Glutamatergic neuron (in vitro differentiated cells): ENCODE measurements at places on chromosomes 2 and 18.

DNA sequence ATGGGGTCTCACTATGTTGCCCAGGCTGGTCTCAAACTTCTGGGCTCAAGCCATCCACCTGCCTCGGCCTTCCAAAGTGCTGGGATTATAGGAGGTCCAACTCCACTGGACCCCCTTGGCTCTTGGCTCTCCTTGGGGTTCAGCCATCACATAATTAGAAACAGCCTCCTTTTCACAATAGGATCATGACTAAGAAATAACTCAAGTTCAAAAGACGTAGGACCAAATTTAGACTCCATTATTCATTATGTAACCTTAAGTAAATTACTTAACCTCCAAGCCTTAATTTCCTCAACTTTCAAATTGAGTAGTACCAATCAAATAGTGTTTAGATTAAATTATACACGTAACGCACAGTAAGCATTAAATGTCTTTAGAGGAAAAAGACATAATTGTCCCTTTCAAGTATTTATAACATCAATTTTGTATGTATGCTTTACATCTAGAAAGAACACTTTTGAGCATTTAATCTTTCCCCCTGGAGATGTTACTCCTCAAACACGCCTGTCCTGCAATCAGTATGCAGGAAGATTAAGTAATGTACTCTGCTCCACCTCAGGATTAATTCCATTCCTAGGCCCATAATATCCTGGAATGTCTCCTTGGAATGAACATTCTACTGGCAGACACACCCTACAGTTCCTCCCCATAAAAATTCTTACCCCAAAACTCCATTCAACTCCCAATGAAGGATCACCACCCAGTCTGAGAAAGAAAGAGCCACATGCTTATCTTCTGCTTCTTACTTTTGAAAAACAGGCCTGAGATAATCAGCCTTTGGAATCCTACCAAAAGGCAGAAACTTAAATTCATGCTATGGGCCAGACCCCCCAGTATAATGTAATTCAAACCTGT lies 49.1 kb downstream of the COBLL1 start:
- no peak for DNase-seq

DNA sequence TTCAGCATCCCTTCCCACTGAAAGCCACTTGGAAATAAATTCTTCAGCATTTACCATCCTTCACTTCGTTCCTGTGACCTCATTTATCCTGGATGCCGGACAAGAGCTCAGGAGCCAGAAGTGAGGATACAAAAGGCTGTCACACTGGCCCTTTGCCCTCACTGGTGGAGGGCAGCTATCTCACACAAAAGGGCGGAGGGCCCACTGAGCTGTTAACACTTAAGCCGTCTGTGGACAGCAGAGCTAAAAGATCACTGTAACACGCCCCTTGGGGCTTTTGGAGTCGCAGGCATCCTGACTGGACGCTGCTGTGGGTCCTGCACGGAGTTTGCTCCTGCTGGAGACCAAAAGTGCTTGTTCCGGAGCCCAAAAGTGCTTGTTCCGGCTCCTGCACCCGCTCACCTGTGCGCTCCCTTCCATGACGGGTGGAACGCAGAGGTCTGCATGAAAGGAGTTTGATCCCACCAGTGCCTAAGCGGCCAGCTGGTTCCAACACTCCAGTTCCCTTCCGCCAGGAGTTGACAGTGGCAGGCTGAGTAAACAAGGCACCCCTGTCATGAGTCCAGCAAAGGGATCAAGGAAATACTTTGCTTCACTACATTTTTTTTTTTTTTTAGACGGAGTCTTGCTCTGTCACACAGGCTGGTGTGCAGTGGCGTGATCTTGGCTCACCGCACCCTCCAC lies 572.0 kb upstream of the LINC00305 start:
- peak; percentile 63 for DNase-seq

DNA sequence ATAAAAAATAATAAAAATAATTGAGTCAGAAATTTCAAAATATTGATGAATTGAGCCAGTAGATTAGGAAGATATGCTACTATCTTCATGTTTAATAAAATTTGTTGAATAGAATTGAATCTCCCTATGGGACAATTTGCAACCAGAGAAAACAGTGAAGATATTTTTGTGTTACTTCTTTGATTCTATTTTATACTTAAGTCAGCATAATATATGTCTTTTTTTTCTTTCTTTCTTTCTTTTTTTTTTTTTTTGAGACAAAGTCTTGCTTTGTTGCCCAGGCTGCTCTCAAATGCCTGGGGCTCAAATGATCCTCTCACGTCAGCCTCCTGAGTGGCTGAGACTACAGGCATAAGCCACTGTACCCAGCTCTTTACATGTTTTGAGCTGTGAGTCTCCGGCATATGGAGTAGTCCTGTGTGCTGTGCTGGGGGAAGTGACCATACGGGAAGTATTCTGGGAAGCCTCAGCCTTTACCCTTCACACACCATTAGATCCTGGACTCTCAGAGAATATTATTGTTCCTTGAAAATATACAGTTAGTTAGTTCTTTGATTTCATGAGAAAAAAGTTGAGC lies 13.8 kb upstream of the IAH1 start:
- no peak for DNase-seq

DNA sequence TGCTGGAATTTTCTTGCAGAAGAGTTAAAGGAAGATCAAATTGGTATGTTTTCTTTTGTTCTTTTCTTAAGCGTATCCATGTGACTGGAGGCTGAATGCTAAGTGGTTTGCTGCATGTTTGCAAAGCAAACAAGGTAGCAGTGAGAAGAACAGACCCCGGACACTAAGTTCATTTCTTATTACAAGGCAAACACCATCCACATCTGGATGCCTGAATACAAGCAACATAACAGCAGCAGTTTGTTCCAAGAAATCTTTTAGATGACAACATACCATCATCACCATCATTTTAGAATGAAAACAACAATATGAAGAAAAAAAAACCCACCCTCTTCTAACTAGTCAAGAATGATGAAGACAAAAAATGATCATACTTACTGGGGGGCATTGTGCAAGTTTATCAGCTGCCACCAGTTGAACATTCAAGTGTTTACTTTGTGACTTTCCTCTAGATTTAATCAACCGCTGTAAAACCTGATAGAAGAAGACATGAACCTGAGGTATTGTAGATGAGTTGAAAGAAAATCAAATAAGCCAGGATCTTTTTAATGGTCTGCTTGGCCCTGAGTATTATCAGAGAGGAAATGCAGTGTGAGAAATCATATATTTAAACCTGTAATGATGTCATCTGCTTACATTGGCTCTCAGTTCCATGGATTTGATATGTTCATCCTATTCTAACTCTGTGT lies 25.0 kb upstream of the ARL5A start:
- DNase-seq: no peak

- no peak for DNase-seq
These were observed 206.5 kb upstream of the AGAP1 start for GRCh38 chr2:235287375-235287733.
